ENCODE measurements at places on chromosomes 6 and 20.

DNA sequence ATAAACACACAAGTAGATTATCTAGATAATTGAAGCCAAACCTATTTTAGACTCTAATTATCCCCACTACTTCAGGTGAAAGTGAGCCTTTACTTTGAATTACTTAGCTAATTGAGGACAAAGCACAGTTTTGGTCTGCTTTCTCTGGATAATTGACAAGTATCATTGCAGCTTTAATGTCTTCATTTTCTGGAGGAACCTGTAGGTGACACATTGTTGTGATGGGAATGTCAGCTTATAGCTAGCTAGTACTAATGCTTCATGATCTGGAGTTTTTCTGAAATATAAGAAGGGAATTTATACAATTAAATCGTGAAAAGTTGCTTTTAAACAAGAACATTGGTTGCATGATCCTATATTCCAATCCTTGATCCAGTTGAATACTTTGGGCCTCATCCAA, 319.3 kb upstream of the CITED2 start:
- no peak for DNase-seq

GRCh38 chr6:150286912-150287311, 81.9 kb upstream of the IYD start:
- no peak for DNase-seq

DNA sequence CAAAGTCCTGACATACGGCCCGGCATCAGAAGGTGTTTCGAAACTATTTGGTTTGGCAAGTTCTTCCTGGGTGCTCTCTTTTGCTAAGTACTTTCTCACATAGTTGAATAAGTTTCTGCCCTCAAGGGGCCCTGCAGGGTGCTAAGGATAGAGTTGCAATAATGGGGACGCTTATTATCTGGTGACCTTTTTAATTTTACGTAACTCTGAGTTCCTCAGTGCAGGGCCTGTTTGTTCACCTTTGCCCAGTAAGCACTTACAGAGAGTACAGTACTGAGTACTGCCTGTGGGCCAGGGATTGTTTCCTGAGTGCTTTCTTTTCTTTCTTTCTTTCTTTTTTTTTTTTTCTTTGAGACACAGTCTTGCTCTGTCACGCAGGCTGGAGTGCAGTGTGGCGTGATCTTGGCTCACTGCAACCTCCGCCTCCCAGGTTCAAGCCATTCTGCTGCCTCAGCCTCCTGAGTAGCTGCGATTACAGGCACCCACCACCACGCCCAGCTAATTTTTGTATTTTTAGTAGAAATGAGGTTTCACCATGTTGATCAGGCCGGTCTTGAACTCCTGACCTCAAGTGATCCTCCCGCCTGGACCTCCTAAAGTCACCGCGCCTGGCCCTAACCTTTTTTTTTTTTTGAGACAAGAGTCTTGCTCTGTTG, 4.5 kb upstream of the PXMP4 start:
- peak; percentile 88 for DNase-seq

DNA sequence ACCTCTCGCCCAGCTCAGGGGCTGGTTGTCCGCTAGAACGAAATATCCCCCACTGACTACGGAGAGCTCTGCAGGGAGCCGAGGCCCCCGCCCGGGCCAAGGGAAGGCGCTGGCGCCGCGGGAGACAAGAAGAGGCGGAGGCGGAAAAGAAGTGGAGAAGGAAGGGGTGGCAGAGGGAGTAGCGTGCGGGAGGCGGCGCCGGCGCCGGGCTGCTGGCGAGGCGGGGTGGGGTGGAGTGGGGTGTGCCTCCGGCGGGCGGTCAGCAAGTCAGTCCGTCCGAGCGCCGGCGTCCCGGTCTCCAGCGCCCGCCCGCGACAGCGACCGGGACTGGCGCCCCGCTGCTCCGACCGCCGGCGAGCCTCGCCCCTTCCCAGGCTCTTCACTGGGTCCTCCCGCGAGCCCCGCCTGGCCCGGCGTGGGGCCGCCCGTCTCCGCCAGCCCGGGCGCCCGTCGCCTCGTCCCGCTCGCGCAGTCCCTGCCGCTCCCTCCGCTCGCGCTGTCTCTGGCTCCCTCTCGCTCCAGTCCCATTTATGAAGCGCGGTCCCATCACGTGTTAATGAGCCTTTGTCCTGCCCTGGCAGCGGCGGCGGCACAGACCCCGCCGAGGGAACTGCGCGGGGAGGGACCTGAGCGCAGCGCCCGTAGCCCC, at the start of gene CNR1:
TSS of gene CNR1 (minus strand) at position 504 of the 649 bp plus-strand sequence. CDS start 21,073 bp downstream, outside the sequence.
- DNase-seq = no peak

DNA sequence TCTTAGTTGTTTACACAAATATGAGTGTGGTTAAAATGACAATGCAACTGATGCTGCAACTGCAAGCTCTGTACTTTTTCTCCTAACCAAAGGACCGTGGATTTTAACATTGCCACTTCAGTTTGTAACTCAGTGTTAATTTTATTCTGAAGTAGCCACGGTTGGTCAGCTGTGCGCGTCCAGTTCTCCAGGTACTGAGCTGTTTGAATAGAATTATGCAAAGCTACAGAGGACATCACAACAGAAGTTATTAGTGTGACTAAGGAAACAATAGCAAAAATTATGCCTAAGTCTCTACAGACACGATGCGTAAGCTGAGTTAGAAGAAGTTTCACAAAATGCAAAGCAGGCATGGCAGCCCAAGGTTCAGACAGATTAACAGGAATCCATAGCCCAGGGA, 4.4 kb upstream of the ABHD12 start:
- DNase-seq = no peak

DNA sequence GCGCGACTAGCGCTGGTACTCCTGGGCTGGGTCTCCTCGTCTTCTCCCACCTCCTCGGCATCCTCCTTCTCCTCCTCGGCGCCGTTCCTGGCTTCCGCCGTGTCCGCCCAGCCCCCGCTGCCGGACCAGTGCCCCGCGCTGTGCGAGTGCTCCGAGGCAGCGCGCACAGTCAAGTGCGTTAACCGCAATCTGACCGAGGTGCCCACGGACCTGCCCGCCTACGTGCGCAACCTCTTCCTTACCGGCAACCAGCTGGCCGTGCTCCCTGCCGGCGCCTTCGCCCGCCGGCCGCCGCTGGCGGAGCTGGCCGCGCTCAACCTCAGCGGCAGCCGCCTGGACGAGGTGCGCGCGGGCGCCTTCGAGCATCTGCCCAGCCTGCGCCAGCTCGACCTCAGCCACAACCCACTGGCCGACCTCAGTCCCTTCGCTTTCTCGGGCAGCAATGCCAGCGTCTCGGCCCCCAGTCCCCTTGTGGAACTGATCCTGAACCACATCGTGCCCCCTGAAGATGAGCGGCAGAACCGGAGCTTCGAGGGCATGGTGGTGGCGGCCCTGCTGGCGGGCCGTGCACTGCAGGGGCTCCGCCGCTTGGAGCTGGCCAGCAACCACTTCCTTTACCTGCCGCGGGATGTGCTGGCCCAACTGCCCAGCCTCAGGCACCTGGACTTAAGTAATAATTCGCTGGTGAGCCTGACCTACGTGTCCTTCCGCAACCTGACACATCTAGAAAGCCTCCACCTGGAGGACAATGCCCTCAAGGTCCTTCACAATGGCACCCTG, 1.6 kb downstream of the TPBG start:
- DNase-seq = no peak

DNA sequence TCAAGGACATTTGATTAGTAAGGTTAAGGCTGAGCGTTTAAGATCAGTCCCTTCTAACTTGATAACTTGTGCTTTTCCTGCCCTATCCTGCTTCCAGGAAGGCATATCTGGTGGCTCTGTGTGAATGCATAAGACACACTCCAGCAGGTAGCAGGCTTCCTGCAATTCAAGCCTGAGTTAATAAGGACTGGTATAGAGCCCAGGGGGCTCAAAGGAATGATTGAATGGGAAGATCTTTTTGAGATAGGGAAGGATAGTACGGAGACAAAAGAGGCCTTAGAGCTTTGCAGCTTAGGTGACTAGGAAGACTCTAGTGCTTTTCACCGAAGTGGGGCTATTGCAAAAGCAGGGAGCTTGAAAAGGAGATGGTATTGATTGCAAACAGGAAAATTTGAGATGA, 307.1 kb downstream of the GRIK2 start:
- no peak for DNase-seq

DNA sequence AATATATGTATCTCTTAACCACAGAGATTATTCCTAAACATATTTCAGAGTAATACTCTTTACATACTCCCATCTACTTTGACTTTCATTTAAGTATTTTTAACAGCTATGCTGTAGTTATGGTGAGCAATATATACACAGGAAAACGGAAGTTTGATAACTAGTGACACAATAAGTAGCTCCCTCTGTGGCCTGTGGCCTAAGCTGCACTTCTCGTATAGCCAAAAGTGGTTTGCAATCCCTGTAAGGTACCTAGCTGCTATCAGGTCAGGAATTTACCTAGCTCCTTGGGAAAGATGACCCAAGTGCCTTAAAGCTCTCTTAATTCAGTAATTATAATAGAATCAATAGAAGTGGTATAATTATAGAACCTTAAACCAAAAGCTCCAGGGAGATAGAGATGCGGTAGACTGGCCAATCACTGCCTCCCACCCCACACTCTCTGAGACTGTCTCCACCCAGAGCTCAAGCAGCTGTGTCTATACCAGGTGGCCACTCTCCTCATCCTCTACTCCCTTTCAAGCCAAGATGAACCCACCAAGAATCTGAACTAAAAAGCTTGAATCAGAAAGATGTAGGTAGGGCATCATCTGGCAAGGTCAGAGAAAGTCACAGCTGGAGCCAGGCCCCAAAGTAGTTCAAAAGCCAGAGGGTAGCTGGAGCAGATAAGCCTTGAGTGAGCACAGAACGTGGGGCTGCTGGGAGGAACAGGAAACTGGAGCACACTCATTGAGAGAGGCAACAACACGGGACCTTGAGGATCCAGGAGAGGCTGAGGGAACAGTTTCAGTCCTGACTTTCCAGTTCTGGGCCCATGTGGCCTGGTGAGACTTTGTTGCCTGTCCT, 84.9 kb upstream of the ASF1A start:
- DNase-seq = peak; percentile 87

DNA sequence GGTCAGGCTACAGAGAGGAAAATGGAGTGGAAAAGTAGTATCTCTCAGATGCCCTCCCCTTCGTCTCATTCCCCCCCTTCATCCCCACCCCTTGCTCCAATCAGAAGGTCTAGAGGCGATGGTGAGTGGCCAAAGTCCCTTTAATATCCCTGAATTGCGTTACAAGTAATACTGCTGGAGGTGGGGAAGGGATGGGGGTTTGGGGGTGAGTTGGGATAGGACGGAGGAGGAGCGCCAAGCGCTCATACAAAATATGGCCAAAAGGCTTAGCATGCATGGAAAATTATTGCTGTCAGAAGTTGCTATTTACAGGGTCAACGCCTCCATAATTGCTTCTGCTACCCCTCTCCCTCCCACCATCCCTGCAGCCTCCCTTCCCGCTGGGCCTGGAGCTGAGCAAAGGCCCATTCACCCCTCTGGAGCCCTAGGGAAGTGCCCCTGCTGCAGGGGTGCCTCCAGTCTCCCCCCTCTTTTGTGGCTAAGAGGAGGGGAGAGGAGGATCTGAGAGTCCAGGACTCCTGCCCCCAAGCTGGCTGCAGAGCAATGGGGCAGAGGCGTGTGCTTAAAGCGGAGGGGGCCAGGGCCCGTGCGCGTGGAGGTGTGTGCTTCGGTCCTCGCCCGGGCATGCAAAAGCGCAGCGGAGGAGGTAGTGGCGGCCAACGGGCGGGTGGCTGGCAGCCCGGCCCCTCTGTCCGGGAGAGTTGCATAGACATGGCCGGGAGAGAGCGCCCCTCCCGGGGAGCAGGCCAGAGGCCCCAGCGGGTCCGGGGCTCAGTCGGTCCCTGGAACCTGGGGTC, 8.7 kb upstream of the SRXN1 start:
- DNase-seq = no peak

DNA sequence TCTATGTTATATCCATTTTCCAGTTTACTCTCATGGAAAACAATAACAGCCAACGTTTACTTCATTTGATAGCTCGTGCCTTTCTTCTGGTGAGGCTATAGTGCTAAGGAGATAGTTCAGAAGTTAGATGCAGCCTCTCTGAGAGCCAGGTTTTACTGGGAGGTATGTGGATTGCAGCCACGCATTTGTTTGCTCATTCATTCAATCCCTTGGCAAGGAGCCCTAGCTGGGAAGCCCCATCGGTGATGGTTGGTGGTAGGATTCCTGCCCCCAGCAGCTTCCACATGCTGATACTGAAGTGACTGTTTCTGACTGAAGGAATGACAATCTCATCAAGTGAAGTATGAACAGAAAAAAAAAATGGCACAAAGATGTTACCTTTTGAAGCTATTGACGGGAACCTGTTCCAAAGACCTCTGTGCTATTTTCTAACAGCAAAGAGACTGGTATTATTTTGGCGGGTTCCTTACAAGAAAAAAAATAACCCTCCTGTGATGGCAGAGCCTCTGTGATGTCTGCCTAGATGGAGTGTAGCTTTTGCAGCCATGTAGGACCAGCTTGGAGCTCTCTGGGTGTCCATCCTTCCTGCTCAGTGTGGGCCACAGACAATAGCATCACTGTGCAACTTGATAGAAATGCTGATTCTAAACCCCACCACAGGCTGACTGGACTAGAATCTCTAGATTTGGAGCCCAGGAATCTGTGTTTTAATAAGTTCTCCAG, 30.6 kb downstream of the SNAP25 start:
- DNase-seq = no peak

GRCh38 chr6:157688960-157689599, 134.0 kb upstream of the SNX9 start:
- DNase-seq = no peak

DNA sequence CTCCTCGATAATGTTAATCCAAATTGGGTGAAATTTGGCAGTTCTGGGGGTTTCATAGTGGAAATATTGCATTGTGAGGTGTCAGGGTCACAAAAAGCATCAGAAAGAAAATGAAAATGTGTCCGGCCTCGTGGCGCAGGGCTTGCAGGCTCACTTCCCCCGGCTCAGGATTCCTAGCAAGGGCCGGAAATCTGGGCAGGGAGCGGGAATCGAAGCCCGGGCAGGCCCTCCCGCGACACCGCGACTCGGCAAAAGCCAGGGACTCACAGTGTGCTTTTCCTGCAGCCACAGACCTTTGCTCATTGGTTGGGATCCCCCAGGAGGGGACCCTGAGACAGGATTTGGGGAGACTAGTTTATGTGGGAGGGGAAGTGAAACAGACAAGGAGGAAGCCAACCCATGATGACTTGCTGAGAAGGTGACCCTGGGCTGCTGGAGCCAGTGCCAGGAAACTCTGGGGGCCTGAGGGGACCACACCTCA, 847 bp upstream of the CD93 start:
- DNase-seq = peak; percentile 87

- DNase-seq = no peak
Measured at GRCh38 chr20:6819599-6819998, 52.1 kb downstream of the BMP2 start.

DNA sequence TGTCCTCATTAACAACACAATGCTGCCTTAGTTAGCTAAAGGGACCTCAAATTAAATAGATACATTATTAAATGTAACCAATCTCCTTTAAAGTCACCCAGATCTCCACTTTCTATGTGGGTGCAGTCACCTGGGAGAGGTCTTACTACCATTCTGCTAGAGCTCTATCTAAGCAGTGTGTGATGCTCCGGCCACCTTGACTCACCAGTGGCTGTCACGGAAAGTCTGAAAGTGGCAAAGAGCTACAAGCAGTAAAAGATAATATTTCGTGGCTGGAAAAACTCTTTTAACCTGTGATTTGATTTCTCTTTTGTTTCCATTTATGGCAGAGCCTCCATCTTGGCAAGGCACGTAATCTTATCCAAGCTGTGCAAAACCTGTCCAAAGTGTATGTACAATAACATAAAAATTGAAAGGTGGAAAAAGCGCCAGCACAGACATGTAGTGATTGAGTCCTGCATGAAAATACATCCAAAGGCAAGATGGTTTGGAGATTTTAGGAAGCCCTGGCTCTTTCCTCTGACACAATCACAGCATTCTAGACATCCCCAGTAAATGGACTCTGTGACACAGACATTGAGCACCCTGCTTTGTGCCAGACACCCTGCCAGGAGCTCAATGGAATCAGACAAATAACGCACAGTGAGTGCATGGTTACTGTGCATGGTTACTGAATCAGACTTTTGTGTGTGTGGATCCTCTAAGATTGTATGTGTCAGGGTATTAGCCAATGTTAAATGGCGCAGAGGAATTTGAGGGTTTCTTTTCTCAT, 116.6 kb downstream of the ADAT2 start:
- no peak for DNase-seq

Measured in MV-4-11 (cell line).